Kasumi-1 (cell line): ENCODE measurements at places on chromosomes 7 and 10.
A peak's percentile ranks its signal among the peaks of the same experiment; 100 is the strongest.

DNA sequence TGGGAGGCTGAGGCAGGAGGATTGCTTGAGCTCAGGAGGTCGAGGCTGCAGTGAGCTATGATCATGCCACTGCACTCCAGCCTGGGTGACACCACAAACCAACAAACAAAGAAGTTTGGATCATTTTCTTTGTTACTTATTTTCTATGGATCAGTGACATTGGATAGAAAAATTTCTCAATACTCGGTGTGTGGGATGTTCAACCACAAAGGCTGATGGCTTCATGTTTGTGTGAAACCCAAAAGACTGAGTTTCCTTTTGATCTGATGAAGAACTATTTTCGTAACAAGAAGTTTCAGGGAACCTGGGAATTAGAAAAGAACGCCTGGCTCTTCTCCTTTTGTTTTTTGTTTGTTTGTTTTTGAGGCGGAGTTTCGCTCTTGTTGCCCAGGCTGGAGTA is 104.0 kb downstream of the HOXA1 start:
- DNase-seq: no peak

DNA sequence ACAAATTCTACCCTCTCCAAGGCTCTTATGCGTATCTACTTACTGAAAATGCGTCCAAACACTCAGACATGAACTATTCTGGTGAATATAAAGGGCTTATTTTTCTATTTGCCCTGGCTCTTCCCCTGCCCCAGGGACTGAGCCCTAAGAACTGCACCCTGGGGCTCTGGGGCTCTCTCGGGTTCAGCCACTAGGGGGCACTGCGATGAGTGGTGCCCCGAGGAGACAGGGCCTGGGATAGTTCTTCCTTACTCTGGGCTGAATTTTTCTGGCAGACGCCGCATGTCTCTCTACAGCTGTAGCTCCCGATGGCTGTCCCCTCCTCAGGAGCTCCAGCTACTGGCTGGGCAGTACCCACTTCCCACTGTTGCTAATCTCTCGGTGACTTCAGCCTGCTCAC is 30.8 kb upstream of the GSDME start:
- no peak for DNase-seq

- DNase-seq: no peak
Measured at GRCh38 chr7:127486654-127487053, 94.1 kb upstream of the ZNF800 start.

DNA sequence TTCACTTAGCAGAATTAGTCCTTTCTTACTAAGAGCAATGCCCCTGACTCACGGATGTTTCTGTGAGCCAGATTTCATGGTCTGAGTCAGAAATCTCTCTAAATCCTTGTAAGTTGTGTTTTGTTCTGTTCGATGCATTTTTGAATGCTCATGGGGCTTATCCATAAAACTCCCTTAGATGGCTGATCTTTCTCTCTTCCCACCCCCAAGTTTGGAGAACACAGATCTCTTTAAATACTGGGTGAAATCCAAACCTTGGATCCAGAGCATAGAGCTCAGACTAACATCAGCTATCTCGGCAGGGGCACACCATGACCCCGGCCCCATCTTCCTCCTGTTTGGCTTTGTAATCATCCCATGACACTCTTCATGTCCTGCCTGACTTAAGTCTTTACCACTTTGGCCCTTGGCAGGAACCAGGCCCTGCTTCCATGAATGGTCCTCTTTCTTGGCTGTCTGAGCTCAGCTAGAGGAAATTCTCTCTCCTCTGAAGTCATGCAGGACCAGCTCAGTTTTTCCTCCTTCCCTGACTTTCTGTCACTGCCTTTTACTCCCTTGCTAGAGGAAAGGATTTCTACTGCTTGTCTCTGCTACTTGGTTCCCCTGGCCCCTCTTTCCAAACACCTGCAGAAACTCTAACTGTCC is 120.4 kb upstream of the RAB11FIP2 start:
- no peak for DNase-seq

DNA sequence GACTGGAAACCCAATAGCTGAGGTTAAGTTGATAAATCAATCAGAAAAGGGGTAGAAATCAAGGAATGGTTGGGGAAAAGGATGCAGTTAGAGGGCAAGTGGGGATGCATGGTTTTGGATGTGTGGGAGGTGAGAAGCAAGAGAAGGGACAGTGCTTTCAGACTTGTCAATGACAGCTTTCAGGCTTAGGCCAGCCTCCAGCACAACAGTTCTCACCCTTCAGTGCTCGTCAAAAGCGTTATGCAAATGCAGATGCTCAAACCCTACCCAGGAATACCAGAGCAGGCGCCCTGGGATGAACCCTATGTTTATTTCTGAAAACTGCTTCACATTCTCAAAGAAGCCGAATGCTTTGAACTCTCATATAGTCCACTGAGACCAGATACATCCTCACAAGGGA is 74.0 kb downstream of the AOAH start:
- DNase-seq: no peak

DNA sequence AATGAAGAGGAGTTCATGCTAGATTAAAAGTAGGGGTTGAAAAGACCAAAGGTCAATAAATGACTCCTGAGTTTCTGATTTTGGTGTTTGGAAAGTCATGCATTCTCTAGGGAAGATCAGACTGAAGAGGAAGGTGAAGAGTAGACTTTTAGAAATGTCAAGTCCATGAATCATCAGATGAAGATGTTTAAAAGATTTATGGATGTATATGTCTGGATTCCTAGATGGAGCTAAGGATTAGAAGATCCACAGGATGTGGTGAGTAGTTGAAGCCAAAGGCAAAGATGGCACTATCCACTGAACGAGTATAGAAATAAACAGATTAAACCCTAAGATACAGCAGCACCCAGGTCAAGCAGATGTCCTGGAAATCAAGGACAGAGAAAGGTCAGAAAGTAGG is 298.5 kb downstream of the GPAM start:
- no peak for DNase-seq

DNA sequence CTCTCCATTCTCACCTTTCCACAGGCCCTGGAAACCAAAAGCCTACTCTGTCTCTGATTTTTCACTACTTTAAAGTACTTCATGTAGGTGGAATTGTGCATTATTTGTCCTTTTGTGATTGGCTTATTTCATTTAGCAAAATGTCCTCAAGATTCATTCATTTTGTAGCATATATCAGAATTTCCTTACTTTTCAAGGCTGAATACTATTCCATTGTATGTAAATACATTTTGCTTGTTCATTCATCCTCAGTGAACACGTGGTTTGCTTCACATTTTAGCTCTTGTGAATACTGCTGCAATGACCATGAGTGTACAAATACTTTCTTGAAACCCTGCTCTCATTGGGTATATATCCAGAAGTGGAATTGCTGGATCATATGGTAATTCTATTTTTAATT is 8.8 kb downstream of the C1GALT1 start:
- DNase-seq: no peak

- DNase-seq: no peak
Measured at GRCh38 chr10:93465806-93466675, 16.1 kb downstream of the MYOF start.

GRCh38 chr7:77453531-77453930 is 37.4 kb upstream of the GSAP start:
- no peak for DNase-seq

GRCh38 chr10:114525368-114525949 is 121.2 kb upstream of the AFAP1L2 start:
- DNase-seq: no peak

GRCh38 chr7:30938435-30939316 is 25.1 kb upstream of the GHRHR start:
- DNase-seq: peak; percentile 60

GRCh38 chr10:11631890-11632587 is 20.6 kb upstream of the USP6NL start:
- DNase-seq: no peak

DNA sequence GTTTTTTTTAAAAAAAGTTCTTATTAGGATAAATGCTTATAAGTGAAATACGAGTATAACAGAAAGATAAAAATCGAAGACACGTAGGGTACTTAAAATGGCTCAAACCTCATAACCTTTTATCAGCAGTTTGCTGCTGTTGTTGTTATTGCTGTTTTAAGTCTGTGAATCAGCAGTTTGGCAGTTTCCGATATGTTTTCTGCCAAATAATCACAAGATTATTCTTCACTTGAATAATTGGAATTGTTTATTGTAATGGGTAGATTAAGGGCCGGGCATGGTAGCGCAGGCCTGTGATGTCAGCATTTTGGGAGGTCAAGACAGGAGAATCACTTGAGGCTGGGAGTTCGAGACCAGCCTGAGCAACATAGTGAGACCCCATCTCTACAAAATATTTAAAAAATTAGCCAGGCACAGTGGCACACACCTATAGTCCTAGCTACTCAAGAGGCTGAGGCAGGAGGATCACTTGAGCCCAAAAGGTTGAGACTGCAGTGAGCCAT is 177.6 kb downstream of the VTI1A start:
- no peak for DNase-seq

- DNase-seq: no peak
Measured at GRCh38 chr10:109403551-109403950, 519.8 kb downstream of the XPNPEP1 start.

DNA sequence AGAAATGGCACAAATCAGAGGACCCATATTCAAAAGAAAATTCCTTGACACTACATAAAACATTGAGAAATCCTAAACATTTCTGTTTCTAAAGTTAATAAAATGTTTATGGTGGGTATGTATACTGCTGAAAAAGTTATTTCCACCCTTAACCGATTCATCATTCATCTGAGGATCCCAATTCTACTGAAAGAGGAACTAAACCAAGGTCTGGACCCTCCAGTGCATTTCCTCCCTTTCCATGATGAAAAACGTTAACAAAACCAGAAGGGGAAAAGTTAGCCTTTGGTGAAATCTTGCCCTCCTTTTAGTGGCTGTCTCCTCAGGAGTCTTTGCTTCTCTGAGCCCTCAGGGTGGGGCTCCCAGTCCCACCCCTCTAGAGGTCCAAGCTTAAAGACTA is 144.5 kb upstream of the ASAH2 start:
- DNase-seq: peak; percentile 48

DNA sequence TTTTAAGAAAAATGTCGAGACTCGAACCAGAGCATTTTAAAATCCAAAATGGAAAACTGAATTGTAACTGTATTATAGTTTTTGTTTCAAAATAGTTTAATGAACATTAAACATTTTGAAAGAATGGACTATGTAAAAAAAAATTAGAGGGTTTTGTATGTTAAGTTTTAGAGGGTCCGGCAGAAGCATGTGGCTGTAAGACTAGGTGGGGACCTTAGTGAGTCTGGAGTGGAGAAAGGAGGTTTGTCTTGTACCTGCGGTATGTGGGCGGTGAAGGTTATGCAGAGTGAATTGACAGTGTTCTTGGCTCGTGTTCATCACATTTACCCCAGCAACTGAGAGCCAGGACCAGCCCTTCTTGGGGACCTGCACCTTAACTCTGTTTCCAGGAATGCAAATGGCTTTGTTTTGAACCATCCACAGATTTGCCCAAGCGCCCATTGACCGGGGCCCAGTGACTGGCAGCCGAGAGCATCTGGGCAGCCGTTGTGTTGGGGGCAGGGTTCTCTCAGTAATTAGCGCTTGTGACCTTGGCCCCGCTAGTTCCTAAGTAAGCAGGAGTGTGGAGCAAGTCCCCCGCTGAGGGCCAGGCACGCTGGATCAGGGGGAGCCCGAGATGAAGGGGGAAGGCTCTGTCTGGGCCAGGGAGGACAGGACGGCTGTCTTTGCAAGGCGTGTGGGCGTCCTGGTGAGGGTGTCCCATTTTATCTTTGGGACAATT is 1.4 kb upstream of the KLF6 start:
- DNase-seq: no peak

DNA sequence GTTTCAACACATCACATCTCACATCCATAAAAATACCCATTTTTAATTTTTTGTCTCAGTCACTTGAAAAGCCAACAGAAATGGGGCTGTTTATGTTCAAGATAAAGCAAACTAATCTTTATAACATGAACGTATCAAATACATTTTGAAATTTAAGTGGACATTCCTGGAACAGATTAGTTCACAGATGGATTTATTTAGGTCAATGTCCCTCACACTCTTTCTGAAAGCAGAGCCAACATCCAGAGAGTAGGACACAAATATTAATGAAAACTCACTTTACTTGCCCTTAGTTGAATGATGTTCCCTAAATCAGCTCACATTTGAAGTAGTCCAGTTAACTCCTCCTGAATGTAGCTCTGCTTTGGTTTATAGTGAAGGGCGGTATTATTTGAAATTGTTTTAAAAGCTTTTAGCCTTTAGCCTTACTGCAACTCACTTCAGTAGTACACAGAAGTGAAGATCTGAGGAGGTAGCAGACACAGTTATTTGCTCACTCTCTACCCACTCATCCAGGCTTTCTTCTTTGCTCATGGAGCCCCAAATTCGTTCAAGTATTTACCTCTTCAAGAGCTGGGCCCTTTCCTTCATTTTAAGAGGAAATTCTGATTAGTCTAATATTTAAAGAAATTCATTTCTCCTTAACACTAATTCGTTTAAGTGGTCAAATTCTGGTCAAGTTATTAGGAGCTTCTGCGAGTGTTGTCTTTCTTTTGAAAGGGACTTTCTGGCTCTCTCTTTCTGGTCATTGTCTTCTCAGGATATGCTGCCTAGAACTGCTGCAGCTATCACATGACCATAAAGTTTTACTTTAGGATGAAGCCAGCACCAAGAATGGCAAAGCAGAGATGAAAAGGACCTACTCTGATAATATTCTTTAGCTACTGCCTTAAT is 180.6 kb upstream of the AGR3 start:
- DNase-seq: no peak

- no peak for DNase-seq
Measured at GRCh38 chr7:69162931-69163670, 435.2 kb upstream of the AUTS2 start.

DNA sequence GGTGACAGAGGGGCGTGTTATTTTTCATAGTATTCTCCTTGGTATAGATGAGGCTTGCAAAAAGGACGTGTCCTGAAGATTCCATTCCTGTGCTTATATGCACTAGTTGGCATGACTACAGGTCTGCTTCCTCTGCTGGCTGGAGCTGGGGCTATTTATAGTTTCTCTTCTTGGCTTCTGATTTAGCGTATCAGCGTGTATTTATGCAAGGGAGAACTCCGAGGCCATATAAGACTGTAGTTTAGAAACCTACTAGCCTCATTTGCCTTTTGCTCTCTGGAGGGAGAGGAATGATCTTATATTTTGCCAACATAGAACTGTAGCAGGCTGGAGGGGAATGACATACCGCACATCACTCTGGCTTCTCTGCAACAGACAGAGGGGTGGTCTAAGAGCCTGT is 39.7 kb downstream of the CACNB2 start:
- DNase-seq: no peak

GRCh38 chr10:92239151-92239599 is 51.7 kb downstream of the CPEB3 start:
- DNase-seq: no peak

DNA sequence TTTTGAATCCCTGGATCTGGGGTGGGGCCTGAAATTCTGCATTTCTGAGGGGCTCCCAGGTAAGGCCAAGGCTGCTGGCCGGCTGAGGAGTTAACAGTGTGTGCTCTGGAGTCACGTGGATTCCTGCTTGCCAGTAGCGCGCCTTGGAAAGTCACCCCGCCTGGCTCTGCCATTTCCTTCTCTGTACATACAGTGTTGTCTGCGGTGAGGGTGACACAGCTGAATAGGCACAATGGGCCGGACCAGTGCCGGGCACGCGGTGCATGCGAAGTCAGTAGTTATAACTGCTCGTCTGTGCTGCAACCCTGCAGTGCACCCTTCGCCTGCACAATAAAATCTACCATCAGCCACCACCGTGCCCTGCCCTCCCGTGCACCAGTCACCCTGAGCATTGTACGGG is 68.0 kb upstream of the EEPD1 start:
- no peak for DNase-seq

- no peak for DNase-seq
Measured at GRCh38 chr10:116237260-116237659, 35.7 kb downstream of the GFRA1 start.
